Caudate nucleus (tissue), 63 donors: ENCODE measurements at places on chromosomes 16 and 17.
A peak's percentile ranks its signal among the peaks of the same experiment; 100 is the strongest.

GRCh38 chr17:14704121-14704520 is 403.2 kb downstream of the HS3ST3B1 start:
- DNase-seq = no peak

DNA sequence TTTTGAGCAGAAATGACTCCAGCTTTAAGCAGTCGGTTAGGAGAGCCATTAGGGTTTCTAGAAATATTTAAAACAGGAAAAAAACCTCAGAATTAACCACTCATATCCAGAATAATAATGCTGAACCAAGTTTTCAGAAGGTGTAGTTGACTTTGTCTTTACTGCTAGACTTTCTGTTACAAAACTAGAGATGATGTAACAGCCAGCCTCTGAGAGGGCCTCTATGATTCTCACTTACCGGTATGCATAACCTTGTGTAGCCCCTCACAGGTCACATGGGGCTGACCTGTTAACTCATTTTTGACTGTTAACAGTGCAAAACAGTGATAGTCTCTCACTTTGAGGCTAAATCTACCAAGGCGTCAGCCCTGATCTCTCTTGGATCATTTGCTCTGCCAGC is 74.3 kb downstream of the TEX14 start:
- DNase-seq = no peak

- no peak for DNase-seq
Observed at GRCh38 chr17:42247734-42248133, 28.5 kb downstream of the STAT5B start.

DNA sequence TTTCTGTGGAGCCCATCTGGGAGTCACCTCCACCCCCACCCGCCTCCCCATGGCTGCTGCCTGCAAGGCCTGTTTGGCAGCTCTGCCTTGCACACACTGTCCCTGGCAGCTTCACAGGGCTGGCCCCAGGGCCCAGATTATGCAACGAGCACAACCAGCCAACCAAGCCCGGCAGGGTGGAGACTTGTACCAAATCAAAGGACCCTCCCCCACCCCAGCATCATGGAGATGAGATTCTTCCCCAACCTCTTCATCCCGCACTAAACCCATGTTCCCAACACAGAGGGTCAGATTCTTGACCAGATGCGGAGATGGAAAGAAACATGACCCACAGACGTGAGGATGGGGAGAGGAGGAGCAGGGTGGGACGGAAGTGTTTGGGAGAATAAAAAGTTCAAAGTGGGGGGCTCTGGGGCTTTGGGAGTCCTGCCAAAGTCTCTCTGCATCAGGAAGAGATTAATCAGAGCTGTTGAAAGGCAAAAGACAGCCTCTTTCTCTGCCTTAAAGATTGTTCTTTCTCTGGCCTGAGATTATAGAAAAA is 3.8 kb downstream of the SMARCD2 start:
- peak; percentile 72 for DNase-seq

- no peak for DNase-seq
Observed at GRCh38 chr16:10992112-10992511, 47.7 kb downstream of the CLEC16A start.

DNA sequence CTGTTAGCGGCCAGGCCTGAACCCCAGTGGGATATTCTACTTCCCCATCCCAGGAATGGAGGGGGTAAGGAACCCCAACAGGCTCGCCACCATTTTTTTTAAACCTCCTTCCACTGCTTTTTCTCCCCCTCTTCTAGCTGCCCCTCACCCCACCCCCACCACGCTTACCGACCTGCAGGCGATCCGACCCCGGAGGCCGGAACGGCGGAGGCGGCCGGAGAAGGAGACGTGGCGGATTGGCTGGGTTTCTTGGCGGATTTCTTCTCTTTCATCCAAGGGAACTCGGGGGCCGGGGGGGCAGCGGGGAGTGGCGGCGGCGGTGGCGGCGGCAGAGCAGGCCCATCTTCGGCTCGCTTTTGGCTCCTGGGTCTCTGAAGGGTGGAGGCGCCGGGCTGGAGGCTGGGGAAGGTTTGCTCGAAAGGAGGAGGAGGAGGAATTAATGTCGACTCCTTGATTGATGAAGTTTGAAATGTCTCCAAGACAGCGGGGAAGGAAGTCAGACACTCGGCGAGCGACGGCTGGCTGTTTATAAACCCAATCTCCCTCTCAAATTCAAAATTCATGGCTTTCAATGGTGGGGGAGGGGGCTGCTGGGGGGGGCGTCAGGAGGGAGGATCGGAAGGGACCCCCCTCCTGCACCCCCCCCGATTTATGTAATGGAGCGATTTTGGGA is 424 bp downstream of the HOXB2 start:
- DNase-seq = no peak

DNA sequence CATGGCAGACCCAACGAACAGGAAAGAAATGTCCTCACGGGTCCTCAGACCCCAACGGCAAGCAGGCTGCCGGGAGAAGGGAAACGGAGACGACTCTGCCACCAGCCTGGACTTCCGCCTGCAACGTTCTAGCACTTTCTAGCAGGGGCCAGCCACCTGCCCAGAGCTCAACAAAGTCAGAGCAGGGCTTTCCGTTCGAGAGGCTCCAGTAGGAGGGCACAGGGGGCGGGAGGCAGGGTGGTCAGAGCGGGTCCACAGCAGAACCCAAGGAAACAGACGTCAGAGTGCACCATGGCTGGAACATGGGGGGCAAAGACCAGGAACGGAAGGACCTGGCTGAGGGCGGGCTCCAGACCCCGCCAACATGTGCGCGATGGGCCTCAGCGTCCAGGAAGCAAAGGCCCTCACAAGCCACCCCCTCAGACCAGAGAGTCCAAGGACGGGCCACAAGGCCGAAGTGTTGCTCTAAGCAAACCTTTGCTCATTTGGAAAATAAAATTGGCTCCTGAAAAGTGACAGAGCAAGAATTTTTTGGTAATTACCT is 29.4 kb upstream of the C16orf95 start:
- no peak for DNase-seq

- DNase-seq = no peak
Observed at GRCh38 chr16:19710991-19711545, 7.0 kb downstream of the KNOP1 start.

DNA sequence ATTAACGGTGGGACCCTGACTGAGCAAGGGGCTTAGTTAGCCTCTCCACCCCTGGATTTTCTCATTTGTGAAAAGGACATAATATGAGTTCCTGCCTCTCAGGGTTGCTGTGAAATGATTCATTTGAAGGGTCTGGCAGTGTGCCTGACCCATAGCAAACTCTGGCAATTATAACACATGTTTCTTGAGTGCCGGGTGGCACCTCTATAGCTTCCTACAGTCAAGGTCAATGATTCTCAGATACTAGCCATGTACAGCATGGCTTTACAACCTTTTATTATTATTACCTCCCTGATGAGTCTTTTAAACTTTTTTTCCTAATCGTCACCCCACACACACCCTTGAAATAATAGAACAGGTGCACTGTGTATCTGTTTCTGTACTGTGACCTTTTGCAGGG is 42.1 kb downstream of the TMEM114 start:
- no peak for DNase-seq

DNA sequence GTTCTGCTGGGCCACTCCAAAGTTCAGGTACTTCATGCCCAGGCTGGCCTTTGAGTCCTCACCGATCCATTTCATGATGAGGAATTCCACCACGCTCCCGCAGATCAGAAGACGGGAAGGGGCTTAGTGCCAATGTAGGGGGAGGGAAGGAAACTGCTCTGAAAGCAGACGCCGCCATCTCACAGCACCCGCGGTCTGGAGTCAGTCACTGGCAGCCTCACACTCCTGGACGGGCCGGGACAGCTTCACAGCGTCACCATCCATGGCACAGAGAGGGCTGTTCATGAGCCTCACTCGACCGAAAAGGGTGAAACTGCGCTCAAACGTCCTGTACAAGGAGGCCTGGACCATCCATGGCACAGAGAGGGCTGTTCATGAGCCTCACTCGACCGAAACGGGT is 62.0 kb downstream of the RPH3AL start:
- no peak for DNase-seq

- DNase-seq = no peak
Observed at GRCh38 chr16:85873153-85873552, 25.8 kb upstream of the IRF8 start.

DNA sequence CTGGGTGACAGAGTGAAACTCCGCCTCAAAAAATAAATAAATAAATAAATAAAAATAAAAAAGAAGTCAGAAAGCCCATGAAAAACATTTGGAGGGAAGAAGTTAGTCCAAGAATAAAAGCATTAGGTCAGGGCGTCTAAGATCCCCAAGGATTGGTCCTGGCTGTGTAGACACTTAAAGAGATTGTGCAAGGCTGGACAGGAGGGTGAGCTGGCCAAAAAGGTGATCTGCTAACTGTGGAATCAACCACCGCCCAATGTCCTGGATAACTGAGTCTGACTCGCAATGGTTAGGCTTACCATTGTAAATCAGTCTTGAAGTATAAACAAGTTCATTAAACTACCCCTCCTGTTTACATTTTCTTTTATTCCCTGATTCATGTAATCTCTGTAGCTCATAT is 8.8 kb upstream of the ABCA8 start:
- DNase-seq = no peak

DNA sequence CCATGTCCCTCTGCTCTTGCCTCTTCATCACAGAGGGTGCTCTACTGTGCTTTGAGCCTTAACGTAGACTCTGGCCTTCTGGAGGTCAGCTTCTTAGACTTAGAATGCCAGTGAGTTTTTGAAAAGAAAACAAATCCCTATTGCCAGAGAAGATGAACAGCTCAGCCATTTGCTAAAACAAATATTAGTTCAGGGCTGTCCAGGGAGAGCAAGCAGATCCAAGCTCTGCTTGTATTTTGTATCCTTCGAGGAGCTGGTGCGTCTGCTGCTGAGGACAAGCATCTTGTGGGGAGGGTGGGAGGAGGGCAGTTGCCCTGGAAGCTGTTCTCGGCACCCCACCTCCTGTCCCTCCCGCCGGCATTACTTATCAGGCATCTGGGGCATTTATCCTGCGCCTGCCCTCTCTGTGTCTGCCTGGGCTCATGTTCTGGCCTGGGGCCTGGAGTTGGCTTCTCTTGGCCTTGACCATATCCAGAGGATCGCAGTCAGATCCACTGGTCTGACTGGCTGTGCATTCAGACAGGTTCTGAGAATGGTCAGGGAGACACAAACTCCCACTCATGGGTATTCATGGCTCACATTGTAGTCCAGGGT is 173.1 kb upstream of the NLRP1 start:
- no peak for DNase-seq

DNA sequence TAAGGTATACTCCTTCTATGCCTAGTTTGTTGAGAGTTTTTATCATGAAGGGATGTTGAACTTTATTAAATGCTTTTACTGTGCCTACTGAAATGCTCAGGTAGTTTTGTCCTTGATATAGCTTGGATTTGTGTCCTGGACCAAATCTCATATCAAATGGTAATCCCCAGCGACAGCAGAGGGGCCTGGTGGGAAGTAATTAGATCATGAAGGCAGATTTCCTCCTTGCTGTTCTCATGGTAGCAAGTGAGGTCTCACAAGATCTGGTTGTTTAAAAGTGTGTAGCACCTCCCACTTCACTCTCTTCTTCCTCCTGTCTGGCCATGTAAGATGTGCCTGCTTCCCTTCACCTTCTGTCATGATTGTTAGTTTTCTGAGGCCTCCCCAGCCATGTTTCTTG is 78.2 kb downstream of the KIF2B start:
- DNase-seq = no peak

DNA sequence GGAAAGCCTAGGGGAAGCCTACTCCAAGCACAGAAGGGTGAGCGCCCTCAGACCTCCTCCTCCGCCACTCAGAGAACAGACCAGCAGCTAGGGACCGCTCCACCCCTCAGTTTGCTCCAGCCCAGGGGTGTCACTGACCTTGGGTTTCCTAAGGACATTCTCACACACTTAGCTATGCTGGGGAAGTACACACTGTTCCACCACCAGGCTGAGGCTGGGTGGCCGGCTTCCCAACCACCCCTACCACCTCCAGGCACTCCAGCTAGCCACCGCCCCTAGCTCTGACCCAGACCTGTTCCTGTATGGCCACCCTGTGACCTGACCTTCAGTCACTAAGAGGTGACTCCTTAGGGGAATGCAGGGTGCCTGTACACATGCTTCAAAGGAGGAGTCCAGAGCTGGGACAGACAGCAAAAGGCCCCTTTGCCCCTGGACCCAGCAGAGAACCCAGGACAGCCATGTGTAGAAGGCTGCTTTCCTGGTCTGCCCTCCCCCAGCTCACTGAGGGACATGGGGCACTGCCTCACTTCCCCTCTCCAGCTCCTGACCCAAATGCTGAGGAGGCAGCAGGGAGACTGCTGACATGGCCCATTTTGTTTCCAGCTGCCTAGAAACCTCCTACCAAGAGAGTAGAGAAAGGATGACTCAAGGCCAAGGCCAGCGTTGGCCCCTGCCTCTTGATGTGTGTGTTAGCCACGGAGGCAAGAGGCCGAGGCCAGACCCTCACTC is 6.7 kb downstream of the HSPB9 start:
- DNase-seq = no peak

DNA sequence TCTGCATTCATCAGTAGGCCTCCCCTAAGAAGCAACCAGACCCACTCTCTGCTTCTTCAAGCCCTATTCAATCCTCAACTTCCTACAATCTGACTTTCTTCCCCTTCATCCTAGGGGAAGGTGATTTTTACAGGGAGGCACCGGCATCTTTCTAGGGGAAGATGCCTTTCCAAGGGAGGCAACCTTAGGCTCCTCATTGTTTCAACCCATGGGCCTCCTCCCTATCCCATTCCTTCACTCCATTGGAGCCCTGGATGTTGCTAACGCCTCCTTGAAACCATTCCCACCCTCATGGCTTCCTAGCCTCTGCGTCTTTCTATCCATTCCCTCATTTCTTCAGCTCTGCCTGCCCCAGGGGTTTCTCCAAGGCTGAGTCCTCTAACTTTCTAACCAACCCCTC is 2.7 kb upstream of the CUEDC1 start:
- DNase-seq = no peak

GRCh38 chr16:50600582-50601283 is 52.5 kb downstream of the NKD1 start:
- DNase-seq = no peak

- no peak for DNase-seq
Observed at GRCh38 chr17:78359321-78359996, 418 bp downstream of the SOCS3 start.

- no peak for DNase-seq
Observed at GRCh38 chr17:7139400-7139799, 24.8 kb upstream of the ASGR2 start.

- DNase-seq = no peak
Observed at GRCh38 chr16:12881740-12882139, 19.7 kb upstream of the SHISA9 start.

GRCh38 chr16:8583732-8584131 is 6.6 kb downstream of the TMEM114 start:
- no peak for DNase-seq

- DNase-seq = no peak
Observed at GRCh38 chr17:43967251-43967875, 13.6 kb upstream of the PYY start.

DNA sequence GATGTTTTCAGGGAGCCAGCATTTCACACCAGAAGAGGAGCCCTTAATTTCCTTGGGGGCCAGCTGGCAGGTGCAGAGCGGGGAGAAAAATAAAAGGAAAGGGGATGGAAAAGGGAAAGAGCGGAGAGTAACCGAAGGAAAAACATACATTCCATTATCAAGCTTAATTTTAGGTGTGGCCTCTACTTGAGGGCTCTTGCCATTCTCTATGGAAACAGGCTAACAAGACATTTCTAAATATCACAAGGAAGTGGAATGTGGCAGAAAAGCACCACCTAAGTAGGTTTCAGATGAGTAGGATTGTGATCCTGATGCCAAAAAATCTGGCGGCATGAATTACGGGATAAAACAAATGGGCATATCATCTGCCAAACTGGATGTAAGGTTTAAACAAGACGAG is 970 bp upstream of the DYNC1LI2 start:
- no peak for DNase-seq

- DNase-seq = no peak
Observed at GRCh38 chr17:21522755-21523336, 146.7 kb downstream of the KCNJ12 start.
